ENCODE measurements at places on chromosomes 1 and 21.

GRCh38 chr1:30538226-30538992 lies 185.0 kb downstream of the MATN1 start:
- no peak for DNase-seq

- no peak for DNase-seq
These were observed 579.7 kb downstream of the PLA2G4A start for GRCh38 chr1:187408212-187409004.

DNA sequence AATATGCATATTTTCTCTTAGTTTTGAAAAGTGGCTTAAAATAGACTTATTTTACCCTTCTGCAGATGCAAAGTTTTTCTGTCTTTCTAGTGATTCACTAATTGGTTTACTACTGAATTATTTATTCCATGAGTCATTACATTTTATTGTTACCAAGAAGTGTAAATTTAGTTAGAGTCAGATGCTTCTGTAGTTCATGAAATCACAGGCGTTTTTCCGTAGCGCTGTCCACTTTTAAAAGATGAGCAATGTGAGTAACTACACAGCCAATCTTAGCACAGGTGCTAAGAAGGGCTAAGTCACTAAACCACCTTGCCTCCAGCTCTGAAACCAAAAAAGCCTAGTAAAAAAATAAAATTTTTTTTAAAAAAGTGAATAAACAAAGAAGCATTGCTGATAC lies 24.7 kb downstream of the RGS13 start:
- DNase-seq, result no peak

DNA sequence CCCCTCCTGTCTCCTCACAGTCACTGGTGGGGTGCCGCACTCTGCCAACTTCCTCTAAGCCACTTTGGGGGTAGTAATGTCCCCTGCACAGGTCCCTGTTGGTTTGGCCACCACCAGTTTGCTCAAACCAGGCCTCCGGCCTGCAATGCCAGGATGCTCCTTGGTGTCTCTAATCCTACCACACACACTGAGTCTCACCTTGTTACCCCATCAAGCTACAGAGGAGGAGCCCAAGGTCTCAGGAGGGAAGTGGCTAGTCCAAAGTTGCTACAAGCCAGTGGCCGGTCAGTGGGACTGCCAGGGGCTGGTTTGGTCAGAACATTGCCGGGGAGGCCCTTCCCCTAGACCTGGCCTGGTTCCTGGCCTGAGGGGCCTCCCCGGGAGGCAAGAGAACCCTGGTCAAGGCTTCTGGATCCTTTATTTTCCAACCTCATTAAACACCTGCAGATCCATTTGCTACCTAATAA lies 21.5 kb upstream of the LRP8 start:
- no peak for DNase-seq

GRCh38 chr21:43684424-43684823 lies 25.1 kb downstream of the RRP1B start:
- no peak for DNase-seq

DNA sequence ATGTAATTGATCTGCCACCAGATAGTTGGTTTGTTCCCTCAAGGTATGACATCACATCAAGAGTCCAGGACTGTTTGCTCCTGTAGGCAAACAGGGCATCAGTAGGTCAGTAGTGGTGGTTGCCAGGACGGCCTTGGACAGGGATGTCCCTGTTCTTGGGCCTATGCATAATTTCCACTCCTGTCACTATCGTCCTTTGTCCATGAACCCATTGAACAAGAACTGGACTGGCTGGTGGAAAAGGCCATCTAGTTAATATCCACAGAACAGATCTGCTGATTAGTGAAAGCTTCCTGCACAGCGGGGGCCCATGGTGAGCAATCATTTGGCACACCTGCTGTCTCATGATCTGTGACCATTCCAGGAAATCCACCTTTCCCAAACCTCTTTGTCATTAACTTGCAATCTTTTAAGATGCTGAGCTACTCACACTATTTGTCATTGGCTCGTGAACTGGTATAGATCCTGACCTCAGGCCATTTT lies 12.4 kb upstream of the BSDC1 start:
- no peak for DNase-seq

DNA sequence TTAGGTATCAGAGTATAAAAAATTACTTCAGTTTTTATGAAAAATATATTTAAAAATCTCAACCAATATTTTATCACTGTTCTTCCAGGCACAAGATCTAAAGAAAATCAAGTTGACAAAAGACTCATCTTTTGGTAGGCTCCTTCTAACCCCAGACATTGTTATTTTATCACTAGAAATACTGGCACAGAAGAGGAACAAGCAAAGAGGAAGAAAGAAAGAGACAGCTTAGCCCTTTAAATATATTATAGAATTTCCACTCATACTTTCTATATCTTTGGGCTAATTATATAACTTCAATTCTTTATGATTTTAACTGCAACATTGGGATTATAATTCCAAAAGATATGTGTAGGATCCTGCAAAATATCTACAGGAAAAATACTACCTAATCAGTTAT lies 32.4 kb downstream of the SPTA1 start:
- DNase-seq, result no peak

DNA sequence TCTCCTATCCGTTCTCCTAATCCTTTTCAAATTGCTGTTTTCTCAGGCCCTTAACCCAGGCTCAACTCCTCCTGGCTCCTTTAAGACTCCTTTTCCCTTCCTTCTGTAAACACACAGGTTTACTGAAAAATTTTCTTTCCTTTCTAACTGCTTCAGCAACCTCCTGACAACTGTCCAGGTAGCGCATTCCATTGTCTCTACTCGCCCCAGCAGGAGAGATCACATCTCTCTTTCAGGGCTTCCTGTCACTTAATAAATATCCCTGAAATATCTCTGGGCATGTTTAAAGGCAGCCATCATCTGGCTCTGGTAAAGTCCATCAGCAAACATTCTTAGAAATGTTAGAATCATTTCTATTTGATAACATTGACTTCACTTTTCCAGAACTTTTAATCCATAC lies 211.2 kb upstream of the PTBP2 start:
- no peak for DNase-seq

DNA sequence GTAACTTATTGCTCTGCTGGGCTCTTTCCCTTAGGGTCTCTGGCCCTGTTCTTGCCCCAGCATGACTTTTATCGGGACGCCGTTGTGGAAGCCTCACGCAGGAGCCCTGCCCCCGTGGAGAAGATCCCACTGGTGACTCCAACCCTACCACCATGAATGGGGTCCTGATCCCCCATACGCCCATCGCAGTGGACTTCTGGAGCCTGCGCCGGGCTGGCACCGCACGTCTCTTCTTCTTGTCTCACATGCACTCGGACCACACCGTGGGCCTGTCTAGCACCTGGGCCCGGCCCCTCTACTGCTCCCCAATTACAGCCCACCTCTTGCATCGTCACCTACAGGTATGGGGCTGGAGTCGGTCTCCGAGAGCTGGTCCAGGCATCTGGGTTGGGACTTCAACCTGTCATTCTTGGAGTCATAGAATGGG lies 322 bp downstream of the DCLRE1B start:
- DNase-seq, result no peak

DNA sequence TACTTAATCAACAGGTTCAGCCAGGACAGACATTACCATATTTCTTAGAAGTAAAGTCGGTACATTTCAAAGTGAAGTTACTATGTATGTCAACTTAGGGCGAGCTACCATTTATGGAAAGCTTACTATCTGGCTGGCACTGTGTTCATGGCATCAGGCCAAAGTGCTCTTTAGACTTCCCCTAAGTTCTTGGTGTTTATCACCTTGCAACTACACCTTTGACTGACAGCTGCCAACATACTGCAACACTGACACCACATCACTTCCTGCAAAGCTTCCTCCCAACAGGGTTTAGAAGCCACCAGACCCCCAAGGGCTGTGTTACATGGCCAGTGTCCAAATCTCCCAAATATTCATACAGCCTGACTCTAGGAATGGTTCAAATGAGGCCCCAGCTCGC lies 61.0 kb downstream of the TIAM1 start:
- no peak for DNase-seq

- DNase-seq, result no peak
These were observed 71.7 kb downstream of the SNX7 start for GRCh38 chr1:98732985-98733781.

GRCh38 chr1:188891958-188892357 lies 1585.7 kb downstream of the BRINP3 start:
- no peak for DNase-seq

DNA sequence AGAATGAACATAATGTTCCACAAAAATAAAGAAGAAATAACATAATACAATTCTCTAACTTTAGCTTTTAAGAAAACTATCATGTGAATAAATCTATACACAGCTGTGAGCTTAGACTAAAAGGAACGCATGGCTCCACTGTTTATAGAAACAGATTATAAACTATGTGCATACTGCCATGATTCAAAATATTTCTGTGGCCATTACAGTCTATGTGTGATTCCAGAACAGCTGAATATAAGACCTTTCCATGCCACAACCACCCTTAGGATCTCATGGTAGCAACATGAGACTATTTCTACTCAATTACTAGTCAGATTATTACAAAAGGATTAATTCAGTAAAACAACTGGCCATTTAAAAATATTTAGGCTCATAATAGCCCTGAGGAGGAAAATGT lies 3.9 kb downstream of the CHML start:
- no peak for DNase-seq

- no peak for DNase-seq
These were observed 10.1 kb upstream of the SLC25A33 start for GRCh38 chr1:9529190-9529589.
